Naive B cell (primary cell): ENCODE measurements at places on chromosomes 7 and 10.

- DNase-seq, result no peak
Measured at GRCh38 chr10:53765311-53765710, 992.7 kb upstream of the MBL2 start.

GRCh38 chr7:8499128-8499527 is 65.7 kb downstream of the NXPH1 start:
- DNase-seq, result no peak

- no peak for DNase-seq
Measured at GRCh38 chr7:106609416-106609815, 51.5 kb downstream of the CCDC71L start.

GRCh38 chr7:27808626-27809025 is 68.7 kb downstream of the TAX1BP1 start:
- no peak for DNase-seq

DNA sequence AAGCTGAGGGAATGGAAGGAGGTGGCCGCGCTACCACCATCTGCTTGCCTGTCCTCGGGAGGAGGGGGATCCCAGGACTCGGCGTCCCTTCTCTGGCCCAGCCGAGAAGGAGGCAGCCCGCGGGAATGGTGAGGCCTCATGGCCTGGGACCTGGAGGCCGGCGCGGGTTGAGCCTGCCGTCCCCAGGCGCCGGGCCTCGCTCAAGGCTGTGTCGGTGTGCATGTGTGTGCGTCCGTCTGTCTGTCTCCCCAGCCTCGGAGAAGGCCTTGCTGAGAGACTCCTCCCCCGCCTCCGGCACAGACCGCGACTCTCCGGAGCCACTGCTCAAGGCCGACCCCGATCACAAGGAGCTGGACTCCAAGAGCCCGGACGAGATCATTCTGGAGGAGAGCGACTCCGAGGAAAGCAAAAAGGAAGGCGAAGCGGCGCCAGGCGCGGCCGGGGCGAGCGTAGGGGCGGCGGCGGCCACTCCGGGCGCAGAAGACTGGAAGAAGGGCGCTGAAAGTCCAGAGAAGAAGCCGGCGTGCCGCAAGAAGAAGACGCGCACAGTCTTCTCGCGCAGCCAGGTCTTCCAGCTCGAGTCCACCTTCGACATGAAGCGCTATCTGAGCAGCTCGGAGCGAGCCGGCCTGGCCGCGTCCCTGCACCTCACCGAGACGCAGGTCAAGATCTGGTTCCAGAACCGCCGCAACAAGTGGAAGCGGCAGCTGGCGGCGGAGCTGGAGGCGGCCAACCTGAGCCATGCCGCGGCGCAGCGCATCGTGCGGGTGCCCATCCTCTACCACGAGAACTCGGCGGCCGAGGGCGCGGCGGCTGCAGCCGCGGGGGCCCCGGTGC is 1.3 kb downstream of the HMX3 start:
- DNase-seq, result no peak
